NCI-H1694 treated with DMSO at 0.1 percent for 48 hours (cell line): ENCODE measurements at places on chromosomes 7 and 10.

DNA sequence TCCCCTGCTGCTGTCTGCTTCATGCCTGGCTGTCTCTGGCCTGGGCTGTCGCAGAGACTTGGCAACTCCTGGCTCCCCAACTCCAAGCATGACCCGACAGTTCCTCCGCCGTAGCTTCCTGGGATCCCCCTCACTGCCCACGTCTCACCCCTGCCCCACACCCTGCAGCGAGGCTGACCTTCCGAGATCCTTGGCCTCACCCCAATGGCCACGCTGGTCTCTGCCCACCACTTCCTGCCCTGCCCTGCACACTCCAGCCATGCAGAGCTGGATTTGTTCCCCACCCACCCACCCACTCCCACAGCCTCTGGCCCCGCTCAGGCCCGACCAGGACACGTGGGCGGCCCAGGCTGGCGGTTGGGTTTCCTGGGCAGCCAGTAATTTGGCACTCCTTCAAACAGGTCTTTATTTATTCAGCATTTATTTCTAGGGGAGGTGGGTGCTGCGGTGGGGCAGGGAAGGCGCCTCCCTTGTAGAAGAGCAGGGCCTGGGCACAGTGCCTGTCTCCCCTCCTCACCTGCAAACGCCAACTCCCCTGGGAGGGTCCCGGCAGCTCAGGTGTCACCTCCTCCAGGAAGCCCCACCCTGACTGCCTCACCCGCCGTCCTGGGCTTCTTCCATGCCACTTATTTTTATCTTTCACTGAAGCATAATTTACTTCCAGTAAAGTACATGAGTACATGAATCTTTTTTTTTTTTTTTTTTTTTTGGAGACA lies 25.5 kb downstream of the GTF2IRD1 start:
- no peak for DNase-seq

DNA sequence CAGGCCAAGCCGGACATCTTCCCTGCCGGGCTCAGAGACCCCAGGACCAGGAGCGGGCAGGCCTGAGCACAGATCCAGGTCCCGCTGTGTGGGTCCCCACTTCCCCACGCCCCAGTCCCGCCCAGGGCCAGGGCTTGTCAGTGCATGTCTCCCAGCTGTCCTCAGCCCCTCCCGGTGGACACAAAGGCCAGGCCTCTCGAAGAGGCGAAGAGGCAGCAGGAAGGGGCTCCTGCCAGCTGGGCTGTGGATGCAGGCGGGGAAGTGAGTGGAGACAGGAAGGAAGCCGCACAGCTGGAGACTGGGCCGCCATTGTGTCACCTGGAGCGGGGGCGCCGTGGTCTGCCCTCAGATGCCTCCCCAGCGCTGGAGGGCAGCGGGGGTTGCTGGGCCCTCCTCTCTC lies 4.8 kb downstream of the GRIFIN start:
- DNase-seq: no peak

- DNase-seq: no peak
Observed at GRCh38 chr7:76008156-76008687, 13.8 kb upstream of the TMEM120A start.

GRCh38 chr7:144903201-144903600 lies 67.3 kb upstream of the TPK1 start:
- DNase-seq: no peak

GRCh38 chr10:12709000-12709401 lies 292.5 kb downstream of the CCDC3 start:
- DNase-seq: no peak

DNA sequence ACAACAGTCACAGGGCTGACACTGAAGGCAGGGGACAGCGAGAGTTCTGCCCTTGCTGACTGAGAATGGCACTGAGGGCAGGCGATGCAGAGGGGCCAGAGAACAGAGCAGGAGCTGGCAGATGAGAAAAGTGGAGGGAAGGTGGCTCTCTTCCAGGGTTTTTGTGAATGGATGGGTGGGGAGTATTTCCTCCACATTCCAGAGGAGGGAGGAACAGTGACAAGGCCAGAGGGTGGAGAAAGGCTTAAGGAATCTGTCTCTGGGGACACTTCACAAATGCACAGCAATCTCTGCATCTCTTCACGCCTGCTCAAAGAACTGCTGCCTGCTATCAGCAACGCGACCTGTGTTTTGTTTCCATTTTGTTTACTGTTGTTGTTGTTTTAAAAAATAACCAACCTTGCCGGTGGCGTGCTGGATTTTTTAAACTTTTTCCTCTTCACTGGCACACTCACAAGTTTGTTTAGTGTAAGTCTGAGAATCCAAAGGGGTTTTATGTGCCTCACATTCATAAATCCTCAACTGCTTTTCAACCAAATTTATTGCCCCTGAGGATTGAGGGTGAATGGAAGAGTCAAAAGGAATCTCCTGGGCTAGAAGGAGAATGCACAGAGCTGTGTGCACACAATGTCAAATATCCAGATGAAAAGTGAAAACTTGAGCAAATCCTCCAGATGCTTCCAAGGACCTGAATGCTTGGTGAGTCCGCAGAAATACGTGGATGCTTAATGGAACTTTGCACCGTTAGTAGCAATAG lies 129.3 kb downstream of the GLI3 start:
- no peak for DNase-seq

DNA sequence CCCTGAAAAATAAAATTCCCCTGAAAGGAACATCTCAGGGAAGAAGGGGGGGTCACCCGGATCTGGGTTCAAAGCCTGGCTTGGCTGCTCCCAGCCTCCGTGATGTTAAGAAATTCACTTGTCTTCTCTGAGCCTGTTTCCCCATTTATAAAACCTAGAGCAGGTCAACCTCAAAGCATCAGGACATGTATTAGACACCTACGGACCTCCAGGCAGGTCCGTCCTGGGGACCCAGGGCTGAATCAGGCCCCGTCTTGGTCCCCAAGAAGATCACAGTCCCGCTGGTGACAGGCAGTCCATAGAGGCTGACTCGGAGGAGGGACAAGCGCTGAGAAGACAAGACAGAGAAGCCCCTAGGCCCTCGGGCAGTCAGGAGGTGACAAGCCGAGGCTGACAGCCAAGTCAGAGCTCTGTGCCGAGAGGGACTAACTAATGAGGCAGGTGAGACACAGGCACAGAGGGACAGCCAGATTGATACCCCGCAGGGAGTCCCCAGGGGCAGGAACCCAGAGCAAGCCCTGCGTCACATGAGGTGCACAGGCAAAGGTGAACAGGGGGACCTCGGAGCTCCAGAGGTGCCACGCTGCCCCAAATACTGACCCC lies 2.9 kb downstream of the MYL10 start:
- no peak for DNase-seq

- peak; percentile 52 for DNase-seq
Observed at GRCh38 chr10:30980951-30981616, 50.6 kb downstream of the ZNF438 start.

DNA sequence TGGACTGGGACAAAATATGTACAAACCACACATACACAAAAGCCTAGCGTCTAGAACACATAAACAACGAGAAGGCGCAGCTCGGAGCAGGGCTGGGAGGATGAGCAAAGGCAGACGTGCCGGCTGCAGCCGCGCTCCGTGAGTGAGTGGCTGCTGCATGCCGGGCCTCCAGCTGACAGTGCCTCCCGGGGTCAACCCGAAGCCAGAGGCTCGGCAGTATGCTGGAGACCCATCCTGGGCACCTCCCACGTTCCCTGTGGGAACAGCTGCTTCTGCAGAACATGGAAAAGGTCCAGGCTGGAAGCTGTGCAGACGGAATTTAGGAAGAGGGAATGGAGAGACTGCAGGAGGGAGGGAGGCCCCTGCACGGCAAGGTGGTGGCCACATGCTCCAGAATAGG lies 3.6 kb upstream of the GPR146 start:
- DNase-seq: peak; percentile 64

DNA sequence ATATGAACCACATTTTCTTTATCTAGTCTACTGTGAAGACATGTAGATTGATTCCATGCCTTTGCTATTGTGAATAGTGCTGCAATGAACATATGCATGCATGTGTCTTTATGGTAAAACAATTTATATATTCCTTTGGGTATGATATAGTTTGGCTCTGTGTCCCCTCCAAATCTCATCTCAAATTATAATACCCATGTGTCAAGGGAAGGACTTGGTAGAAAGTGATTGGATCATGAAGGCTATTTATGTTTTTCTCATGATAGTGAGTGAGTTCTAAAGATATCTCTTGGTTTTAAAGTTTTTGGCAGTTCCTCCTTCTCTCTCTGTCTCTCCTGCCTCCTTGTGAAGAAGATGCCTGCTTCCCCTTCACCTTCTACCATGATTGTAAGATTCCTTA lies 248.7 kb downstream of the GPR37 start:
- no peak for DNase-seq

- DNase-seq: no peak
Observed at GRCh38 chr7:128453836-128454804, 1.6 kb upstream of the HILPDA start.

GRCh38 chr7:95303013-95303905 lies 21.1 kb downstream of the PON1 start:
- DNase-seq: no peak

DNA sequence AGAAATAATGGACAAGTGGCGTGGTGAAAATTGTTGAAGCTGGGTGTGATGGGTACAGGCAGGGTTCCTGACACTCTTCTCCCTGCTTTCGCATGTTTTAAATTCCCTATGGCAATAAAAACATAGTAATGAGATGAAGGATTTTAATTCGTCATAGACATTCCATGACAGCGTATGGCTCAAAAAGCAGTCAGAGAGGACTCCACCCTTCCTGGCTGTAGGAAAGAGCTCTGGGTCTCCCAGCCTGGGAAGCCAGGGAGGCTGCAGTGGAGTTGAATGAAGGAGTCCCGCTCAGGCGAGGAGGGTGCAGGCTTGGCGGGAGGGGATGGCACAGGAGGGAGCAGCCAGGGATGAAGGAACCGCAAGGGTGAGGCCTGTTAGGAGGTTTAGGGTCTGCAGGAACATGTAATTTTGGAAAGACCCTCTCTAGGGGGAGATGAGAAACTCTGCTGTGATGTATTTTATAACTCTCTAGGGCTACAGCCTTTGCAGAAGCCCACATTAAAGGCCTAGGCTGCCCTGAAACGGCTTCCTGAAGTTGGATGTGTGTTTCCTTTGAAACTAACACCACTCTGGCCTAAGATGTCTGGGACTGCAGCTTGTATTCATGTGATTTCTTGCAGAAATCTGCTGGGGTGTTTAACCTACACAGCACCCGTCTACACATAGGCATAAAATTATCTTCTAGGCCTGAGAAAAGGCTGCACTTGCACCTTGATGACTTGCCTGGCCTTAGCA lies 7.6 kb upstream of the LARP4B start:
- no peak for DNase-seq

DNA sequence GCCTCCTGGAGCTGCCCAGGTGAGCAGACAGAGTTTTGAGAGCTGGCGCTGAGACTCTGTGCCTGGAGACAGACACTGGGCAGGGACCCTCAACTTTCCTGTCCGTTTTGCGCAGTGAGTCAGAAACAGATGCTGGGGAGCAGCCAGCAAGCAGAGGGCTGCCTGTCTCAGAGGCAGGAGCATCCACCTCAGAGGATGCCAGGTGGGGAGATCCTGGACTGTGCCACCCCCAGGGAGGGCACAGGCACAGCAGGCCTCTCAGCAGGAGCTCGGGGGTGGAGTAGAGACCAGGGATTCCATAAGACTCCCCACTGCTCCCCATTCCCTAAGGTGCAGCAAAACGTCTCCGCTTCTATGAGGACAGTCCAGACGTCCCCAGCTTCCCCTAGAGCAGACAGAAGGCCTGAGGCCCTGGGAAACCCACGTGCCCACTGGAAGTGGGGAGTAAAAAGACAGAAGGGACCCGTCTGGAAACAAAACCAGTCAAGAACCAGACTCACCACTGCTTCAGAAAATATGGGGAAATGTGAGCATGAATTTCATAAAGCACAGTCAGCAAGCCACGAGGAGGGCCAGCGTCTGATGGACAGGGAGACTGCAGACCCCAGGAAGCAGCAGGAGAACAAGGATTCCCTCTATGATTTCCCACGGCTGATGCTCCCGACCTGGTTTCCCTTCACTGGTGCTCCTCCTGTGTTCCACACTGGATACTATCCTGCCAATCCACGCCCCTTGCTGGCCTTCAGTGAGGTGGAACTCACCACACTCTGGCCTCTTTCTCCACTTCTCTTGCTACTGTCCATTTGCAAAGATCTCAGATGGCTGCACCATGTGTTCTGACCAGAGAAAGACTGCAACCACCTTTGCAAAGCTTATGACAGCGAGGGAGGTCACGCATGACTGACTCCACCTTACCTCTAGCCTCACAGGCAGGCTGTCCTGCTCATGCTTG lies 151.3 kb upstream of the FAM20C start:
- no peak for DNase-seq

DNA sequence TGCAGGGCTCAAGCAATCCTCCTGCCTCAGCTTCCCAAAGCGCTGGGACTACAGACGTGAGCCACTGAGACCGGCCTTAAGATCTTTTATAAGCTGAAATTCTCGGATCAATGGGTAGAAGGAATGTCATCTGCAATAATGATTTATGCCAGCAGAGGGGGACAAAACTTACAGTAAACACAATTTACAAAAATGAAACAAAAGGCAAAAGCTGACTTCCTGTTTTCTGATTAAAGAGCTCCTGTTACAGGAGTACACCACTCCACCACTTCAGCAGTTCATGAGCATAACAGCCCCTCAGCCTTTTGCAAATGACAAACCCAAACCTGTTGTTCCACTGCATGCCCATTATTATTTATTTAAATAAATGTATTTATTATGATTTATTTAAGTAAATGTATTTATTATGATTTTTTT lies 88.5 kb upstream of the ATP6V0A4 start:
- peak; percentile 69 for DNase-seq

DNA sequence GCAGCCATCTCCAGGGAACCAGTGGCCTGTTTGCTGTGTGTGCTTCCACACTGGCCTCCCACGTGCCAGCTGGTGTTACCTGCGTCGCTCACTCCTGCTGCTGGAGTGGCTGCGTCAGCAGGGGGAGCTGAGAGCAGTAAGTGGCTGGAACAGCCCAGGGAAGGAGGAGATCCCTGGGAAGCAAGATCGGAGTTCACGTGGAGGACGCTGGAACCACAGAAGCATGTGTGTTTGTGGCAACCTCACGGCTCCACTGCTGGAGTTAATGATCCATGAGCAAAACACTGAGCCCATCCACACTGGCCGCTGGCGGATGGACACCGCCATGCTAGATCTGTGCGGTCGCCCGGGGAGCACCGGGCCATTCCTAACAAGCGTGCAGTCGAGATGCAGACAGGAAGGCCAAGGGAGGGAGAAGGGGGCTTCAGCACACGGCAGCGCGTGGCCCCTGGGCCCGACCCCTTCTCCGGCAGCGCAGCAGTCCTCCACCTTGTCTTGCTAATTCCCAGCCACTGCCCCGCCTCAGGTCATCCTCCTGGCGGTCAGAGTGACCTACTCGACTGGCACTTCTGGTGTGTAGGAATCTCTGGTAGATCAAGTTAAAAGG lies 68.5 kb upstream of the EEPD1 start:
- DNase-seq: no peak

- no peak for DNase-seq
Observed at GRCh38 chr7:158270106-158270775, 317.4 kb downstream of the PTPRN2 start.

GRCh38 chr10:14129770-14130169 lies 201.0 kb downstream of the FRMD4A start:
- no peak for DNase-seq

GRCh38 chr10:3886191-3886590 lies 101.2 kb upstream of the KLF6 start:
- DNase-seq: no peak
